ENCODE measurements at places on chromosomes 7 and 10.

GRCh38 chr7:100673942-100674410, 436 bp downstream of the GNB2 start:
- peak; percentile 58 for DNase-seq

GRCh38 chr7:5591278-5591874, 167.7 kb upstream of the TNRC18 start:
- no peak for DNase-seq

DNA sequence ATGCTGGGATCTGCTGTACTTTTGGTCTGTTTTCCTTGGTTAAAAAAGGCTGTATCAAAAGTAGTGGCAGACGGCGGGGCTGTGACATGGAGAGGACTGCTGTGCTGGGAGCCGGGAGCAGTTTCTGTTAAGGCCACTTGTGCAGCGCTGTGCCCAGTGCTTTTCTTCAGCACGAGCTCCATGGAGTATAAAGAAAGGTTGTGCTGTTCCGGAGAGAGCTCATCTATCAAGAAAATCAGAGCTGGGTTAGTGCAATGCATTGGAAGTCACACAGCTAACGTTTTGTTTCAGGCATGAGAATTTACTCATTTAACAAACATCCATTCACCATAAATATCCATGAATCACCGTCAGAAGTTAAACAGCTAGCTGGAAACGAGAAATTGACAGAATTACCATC, 62.0 kb downstream of the KIAA1549 start:
- DNase-seq = no peak

DNA sequence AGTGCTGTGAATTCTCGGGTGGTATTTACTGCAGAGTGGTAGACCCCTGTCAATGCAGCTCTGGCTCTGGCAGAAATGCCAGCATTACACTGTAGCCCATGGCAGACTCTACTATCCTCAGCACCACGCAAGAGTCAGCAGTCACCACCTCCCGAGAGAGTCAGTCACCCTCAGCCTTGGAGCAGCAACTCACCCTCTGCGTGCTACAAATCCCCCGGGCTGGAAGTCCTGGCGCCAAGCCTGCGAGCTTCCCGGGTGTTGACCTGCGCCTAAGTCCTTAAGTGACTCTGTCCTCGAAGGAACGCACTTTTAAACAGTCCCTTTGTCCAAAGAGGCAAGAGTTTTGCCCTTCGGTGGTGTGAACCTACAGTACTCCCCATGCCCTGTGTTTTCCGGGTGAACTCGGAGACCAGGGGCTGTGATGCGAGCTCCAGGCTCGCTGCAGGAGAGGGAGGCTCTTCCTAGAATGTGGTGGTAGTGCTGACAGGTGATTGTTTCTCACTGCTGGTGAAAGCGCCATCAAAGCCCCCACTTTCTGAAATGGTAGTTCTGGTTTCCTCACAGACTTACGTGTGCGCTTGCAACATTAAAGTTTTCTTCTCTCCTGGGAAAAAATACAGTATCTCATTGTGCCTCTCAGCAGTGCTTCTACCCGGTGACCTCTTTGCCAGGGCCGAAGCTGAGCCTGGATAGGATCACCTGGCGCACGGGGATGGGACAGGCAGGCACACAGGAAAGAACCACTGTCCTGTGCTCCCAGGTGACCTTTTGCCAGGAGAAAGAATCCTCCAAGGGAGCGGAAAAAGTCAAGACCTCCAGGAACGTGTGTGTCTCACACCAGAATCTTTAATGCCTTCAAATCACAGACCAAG, 33.1 kb upstream of the MBL2 start:
- DNase-seq = no peak

GRCh38 chr7:55280031-55280454, 85.1 kb upstream of the LANCL2 start:
- DNase-seq = peak; percentile 65

- no peak for DNase-seq
These were observed 240.7 kb downstream of the TSPAN12 start for GRCh38 chr7:120617275-120617674.

DNA sequence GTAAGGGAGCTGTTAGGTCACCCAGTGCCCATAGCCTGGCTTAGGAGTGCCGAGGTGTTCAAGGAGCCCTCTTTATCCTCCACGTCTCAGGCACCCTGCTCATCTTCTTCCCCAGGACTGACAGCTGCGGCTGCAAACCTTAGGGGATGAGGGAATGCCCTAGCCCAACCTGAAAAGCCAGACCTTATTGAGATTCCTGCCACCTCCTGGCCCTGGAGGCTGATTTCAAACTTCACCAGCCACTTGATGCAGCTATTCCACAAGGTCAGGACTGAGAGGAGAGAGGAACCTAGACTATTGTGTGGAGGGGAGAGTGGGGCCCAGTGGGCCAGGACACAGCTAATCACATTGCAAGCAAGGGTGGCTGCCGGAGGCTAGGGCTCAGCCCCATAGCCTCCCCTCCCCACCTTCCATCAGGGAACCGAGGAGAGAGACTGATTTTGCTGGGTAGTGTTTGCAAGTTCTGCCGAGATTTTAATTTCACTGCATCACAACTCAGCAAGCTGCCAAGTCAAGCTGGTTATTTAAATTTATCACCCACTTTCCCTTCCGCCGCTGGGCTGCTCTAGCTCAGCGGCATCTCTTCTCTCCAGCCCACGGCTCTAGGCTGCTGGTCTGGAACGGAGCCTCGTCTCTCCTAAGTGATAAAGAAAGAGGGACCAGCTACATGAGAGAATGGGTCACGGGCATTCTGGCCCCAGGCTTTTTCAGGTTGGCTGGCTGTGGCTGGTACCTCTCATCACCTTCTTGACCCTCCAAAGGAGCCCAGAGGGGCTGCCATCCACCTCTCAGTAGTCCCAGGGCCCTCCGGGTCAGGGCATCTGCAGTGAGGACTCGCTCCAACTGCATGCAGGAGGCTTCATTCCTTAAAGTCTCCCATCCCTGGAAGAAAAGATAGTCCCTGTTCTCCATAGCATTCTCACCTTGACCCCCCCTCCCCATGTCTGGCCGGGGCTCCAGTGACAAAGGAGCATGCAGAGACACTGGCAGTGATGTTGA, 66.7 kb downstream of the PAX2 start:
- no peak for DNase-seq

DNA sequence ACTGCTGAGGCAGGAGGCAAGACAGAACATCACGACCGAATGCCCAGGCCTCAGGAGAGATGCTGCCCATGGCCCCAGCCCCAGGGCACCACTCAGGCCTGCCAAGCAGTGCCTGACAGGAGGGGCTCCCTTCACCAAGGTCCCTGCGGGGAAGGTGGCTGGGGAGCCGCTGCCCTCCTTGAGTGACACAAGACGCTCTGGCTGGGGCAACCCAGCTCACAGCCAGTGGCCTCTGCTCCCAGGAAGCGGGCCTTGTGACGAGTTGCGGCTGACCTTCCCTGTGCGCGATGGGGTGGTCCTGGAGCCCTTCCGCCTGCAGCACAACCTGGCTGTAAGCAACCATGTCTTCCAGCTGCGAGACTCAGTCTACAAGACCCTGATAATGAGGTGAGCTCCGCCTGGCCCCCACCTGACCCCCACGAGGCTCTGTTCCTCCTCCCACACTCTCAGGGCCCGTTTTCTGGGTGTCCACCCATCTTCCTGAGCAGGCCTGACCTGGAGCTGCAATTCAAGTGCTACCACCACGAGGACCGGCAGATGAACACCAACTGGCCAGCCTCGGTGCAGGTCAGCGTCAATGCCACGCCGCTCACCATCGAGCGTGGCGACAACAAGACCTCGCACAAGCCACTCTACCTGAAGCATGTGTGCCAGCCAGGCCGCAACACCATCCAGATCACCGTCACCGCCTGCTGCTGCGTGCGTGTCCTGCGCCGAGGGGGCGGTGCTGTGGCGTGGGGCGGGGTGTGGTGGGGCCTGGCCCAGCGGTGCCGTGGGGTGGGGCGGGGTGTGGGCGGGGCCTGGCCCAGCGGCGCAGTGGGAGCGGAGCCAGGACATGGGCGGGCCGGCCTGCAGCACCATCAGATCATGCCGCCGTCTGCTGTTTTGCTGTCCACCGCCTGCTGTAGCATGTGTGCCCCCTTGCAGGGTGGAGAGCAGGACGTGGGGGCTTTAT, 12.8 kb downstream of the ZMIZ2 start:
- DNase-seq = peak; percentile 89

GRCh38 chr10:4766454-4766853, 59.6 kb upstream of the AKR1E2 start:
- no peak for DNase-seq

GRCh38 chr10:84493951-84494848, 165.8 kb downstream of the CCSER2 start:
- no peak for DNase-seq

GRCh38 chr7:115319541-115319940, 397.6 kb downstream of the MDFIC start:
- DNase-seq = no peak

GRCh38 chr10:93028883-93029282, 31.7 kb upstream of the CYP26C1 start:
- no peak for DNase-seq

- DNase-seq = no peak
These were observed 12.1 kb upstream of the PDGFA start for GRCh38 chr7:531777-532176.

DNA sequence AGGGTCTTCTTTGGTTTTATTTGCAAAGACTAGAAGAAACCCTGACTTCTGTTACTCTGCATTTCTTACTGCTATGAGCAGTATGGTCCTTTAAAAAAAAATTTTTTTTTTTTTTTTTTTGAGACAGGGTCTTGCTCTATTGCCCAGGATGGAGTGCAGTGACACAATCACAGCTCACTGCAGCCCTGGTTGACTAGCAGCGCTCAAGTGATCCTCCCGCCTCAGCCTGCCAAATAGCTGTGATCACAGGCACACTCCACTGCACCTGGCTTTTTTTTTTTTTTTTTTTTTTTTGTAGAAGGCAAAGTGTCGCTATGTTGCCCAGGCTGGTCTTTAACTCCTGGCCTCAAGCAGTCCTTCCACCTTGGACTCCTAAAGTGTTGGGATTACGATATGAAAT, 17.4 kb downstream of the CNNM2 start:
- no peak for DNase-seq

Measured in transverse colon (tissue), 4 donors.